Epithelial cell of proximal tubule (primary cell): ENCODE measurements at places on chromosomes 1 and 21.

GRCh38 chr1:201917362-201918033 is 28.8 kb downstream of the SHISA4 start:
- no peak for DNase-seq

- DNase-seq, result no peak
These were observed 60.7 kb downstream of the MAN1C1 start for GRCh38 chr1:25677193-25677773.

GRCh38 chr1:15739745-15740144 is 2.6 kb upstream of the TMEM82 start:
- DNase-seq, result no peak

GRCh38 chr21:35342440-35342839 is 293.3 kb upstream of the RUNX1 start:
- no peak for DNase-seq

DNA sequence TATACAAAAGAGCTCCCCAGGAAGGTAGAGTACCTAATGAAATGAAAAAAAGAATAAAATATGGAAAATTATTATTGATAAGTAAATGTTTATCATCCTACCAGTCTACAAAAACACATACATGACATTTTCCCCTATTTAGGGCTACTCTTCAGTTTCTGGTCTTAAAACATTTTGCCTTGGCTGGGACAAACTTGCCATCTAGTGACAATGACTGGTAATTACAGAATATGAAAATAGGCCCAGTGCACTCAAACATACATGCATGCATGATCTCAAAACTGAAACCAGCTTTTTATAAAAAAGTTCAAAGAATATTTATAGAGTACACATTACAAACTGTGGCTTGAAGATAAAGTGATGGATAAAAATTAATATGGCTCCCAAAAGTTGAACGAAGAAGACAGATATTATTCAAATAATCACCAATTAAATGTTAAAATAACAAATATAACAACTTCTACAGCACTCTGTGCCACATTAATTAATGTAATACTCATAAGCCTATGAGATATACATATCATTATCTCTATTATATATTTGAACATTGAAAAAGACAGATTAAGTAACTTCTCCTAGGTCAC is 10.5 kb upstream of the RNPC3 start:
- DNase-seq, result no peak

DNA sequence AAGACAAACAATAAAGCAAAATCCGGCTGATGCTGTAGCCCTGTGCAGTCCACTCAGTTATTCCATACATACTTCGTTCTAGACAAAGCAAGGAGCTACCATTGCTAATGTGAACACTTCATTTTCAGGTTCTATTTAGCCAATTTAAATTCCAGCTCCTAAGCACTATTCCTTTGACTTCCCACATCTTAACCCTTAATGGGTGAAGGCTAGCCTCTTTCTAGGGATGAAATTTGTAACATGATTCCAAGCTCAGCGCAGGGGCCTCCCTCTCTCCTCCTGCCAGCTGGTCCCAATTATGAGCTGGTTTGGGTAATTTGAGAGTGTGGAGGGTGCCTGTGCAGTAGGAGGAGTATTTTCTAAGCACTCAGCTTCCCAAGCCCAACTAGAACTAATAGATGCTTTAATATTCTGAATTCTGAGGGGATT is 53.9 kb upstream of the PTGFRN start:
- no peak for DNase-seq

- DNase-seq, result no peak
These were observed 24.9 kb upstream of the CR1L start for GRCh38 chr1:207619871-207620542.

- no peak for DNase-seq
These were observed 110.1 kb upstream of the LMO4 start for GRCh38 chr1:87218618-87219017.

DNA sequence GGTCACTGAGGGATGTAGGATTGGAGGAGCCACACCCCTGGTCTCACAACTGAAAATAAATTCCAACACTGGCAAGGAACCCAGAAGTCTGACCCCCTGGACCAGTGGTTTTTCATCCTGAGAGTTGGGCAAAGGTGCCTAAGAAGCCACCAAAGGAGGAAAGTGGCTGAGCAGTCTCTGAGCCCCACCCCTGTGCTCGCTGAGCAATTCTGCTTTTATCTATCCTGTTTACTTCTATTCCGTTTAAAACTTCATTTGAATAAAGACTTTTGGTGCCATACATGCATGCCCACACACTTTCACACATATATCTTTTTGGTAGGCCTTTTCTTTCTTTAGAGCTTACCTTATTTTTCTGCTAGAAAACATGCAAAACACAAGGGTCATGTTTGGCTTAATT is 13.9 kb upstream of the CD53 start:
- no peak for DNase-seq

GRCh38 chr1:64051796-64052195 is 151.6 kb upstream of the UBE2U start:
- no peak for DNase-seq

DNA sequence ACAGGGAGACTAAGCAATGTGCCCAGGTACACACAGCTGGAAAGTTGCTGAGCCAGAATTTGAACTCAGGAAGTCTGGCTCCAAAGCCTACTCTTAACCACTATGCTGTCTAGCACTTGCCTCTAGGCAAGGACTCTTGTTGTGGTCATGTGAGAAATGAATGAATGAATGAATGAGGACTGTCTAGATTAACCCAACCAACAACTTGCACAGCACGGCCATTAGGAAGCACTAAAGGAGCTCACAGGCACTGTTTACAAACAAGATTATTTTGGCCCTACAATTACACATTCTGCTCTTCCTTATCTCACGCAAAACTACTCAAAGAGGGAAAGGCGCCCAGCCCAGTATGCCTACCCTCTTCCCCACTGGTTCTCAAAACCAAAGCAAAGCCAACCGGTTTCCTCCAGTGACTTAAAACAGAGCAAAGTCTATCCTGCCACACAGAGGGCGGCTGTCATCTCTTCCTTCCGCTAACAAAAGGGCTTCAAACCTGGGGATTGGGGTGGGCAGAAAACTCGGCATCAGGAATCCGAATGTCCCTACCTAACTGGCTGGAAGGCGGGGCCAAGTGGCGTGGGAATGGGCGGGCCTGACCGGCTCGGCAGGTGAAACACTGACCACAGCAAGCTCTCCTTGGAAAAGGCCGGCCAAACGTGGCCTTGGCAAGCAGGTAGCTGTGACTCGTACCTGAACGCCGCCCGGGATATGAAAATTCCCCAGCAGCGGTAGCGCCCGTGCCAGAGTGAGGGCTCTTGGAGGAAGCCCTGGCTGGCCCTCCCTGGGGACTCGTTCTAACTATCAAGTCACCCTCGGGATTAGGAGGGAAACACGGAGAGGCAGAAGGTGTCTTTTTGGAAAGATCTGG is 948 bp downstream of the STK40 start:
- no peak for DNase-seq

DNA sequence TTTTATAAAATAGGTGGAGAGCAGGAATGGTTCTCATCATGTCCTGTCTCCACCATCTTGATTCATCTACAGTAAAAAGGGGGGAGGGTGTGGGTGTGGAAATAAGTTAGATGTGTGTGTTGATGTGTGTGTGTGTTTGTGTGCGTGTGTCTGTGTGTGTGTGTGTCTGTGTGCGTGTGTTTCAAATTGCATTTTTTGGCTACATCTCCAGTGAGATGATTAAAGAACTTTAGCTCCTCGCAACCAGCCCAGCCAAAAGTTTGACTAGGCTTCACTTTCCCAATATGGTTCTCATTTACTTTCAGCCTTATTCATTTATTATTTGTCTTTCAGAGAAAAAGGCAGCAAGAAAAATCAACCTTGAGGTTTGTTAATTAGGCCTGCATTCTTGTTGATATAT is 14.7 kb upstream of the HAO2 start:
- DNase-seq, result no peak

GRCh38 chr1:116377541-116378529 is 4.8 kb downstream of the ATP1A1 start:
- DNase-seq, result peak; percentile 94

DNA sequence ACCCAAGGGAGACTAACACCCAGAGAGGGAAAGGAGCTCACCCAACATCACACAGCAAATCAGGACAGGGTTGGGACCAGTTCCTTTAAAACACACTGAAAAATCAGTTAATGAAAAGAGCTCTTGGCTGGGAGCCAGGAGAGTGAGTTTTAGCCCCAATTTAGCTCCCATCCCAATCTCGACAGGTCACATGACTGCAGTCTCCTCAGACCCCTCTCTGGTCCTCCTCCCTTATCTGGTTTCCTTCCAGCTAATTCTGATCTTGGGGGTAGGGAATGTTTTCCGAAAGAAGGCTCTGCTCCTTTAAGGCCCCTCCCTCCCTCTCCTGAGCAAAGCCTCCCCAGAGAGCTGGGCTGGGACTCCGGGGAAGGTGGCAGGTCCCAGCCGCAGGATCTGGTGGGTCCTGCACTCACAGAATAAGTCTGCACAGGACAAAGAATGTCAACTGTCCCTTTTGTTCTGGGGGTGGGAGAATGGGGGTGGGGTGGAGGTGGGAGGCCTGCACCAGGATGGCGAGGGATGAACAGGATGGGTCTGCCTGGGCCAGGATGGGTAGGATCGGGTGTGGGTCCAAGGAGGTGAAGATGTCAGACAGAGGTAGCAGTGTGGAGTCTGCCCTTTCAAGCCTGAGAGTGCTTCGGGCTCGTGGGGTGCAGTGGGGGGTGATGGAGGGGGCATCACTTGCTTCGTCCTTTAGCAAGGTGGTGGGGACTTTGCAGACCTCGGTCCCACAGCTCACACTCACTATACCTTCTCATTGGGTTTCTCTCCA is 57.3 kb upstream of the SSBP3 start:
- DNase-seq, result no peak

- no peak for DNase-seq
These were observed 42.0 kb upstream of the COL6A1 start for GRCh38 chr21:45939521-45940045.

GRCh38 chr1:216119600-216119999 is 303.6 kb downstream of the USH2A start:
- DNase-seq, result peak; percentile 1

- no peak for DNase-seq
These were observed 75.2 kb upstream of the TARDBP start for GRCh38 chr1:10936998-10937901.

DNA sequence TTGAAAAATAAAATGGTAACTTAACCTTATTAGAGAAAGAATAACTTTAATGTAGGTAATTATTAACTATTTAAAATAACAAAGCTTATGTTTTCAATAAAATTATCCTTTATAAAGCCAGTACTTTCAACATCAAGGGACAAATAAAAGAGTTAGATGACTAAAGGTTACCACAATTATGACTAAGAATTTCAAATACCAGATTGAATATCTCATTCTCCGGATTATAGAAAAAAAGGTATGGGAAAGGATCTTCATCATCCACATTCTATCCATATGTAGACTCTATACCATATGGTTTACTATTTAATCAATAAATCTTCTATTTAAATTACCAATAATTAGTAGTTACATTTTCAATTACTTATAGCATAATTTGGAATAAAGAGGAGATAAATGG is 62.8 kb downstream of the TOR3A start:
- no peak for DNase-seq
